ENCODE measurements at places on chromosomes 2 and 18.

GRCh38 chr2:201597397-201597796 lies 45.9 kb downstream of the TMEM237 start:
- DNase-seq, result no peak

- no peak for DNase-seq
These were observed 426.0 kb downstream of the MBD2 start for GRCh38 chr18:53798516-53798915.

- no peak for DNase-seq
These were observed 61.9 kb upstream of the TSPYL6 start for GRCh38 chr2:54317973-54318372.

DNA sequence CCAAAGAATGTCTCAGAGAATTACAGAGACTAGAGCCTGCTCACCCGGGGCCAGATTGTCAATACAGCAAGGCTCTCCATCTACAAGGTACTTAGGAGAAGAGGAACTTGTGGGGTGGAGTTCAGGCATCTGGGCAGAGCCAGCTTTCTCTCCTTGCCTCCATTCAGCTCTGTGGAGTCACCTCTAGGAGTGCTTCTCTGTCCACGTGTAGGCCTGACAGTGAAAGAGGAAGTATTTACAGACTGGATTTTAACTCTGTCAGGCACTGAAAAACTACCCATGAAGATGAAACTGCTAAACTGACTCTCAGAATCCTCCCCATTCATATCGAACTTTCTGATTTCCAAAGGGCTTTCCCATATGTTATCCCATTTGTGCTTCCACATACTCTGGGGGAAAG lies 315.6 kb downstream of the SETBP1 start:
- DNase-seq, result no peak

GRCh38 chr2:239166201-239166834 lies 234.5 kb downstream of the HDAC4 start:
- DNase-seq, result no peak

- no peak for DNase-seq
These were observed at the start of gene GALNT3 for GRCh38 chr2:165793779-165794535. Gene GALNT3, minus strand, starts transcription at chr2:165794247. Its CDS starts 23,547 bp downstream, at chr2:165770700.

- DNase-seq, result no peak
These were observed at the start of gene EVX2 for GRCh38 chr2:176083796-176084261. Gene EVX2, minus strand, starts transcription at chr2:176083962. Its CDS starts 186 bp downstream, at chr2:176083776.

DNA sequence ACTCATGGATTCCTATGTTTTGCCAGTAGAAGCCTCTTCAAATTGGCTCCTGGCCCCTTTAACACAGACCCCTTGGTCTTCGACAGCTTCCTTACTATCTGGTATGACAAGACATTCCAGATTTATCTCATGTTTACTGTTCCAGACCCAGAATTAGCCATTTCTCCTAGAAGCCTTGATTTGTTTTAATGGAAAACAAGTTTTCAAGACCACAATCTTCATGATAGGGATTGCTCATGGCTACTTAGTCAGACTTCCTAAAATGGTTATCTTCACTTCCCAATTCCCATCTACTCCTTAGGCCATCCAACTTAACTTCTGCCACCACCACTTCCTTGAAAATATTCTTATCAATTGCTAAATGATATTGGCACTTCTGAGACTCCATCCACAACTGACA lies 63.2 kb downstream of the TTC32 start:
- no peak for DNase-seq

- no peak for DNase-seq
These were observed 3.2 kb downstream of the DSEL start for GRCh38 chr18:67513280-67513679.

- DNase-seq, result no peak
These were observed 5.7 kb upstream of the RTKN start for GRCh38 chr2:74447230-74447999.

DNA sequence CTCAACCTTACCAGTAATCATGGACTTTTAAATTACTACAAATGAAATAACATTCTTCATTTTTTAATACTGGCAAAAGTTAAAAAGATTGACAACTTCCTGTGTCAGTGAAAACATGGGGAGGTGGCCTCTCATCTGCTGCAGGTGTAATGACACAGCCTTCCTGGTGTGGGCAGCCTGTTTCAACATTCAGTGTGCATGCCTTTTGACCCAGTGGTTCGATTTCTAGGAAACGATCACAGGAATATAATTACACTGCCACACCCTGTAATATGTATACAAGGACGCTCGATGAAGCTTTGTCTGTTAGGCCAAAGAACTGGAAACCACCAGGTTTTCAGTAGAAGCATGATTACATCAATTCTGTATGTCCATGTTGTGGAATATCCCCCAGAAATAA lies 68.7 kb downstream of the MTHFD2 start:
- DNase-seq, result no peak

Data from cerebellar nuclear complex (tissue), 1 donor.